Stomach (tissue), 19 donors: ENCODE measurements at places on chromosomes 5 and 9. TPM values are rescaled to one million over a fixed set of nuclear protein-coding genes. Genes with fewer than 3 reads are reported as not detected.

- no peak overlapping the region for H3K27ac ChIP-seq
- H3K36me3 ChIP-seq: no peaks in the 10 kb centered on the region
- H3K4me3 ChIP-seq: no peak overlapping the region
- H3K27me3 ChIP-seq: peaks cover 72% of the 10 kb centered on the region
These were observed 15.9 kb upstream of the CDC20B start for GRCh38 chr5:55188656-55189540.

DNA sequence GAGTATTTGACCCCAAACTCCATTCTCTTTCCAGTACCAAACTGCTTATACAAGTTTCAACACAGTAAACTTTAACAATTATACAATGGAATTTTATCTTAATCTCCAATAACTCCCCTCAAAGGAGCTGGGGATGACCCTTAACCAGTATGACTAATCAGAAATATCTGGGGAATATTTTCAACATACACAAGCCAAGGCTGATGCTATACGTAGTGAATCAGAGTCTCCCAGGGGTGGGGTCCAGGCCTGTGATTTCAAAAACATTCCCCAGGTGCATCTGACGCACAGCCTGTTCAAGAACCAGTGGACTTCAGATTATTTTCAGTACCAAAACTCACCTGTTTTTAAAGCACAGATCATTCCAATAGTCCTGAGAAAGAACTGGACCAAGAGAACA, 11.8 kb upstream of the SEMA5A start:
- no peak overlapping the region for H3K27ac ChIP-seq
- H3K36me3 ChIP-seq: no peaks in the 10 kb centered on the region
- peaks cover 7% of the 10 kb centered on the region for H3K4me1 ChIP-seq
- H3K4me3 ChIP-seq: no peak overlapping the region
- DNase-seq: no peak

- no peaks in the 10 kb centered on the region for H3K36me3 ChIP-seq
- no peak overlapping the region for H3K27ac ChIP-seq
These were observed 14.1 kb downstream of the CAPSL start for GRCh38 chr5:35924122-35924949.

DNA sequence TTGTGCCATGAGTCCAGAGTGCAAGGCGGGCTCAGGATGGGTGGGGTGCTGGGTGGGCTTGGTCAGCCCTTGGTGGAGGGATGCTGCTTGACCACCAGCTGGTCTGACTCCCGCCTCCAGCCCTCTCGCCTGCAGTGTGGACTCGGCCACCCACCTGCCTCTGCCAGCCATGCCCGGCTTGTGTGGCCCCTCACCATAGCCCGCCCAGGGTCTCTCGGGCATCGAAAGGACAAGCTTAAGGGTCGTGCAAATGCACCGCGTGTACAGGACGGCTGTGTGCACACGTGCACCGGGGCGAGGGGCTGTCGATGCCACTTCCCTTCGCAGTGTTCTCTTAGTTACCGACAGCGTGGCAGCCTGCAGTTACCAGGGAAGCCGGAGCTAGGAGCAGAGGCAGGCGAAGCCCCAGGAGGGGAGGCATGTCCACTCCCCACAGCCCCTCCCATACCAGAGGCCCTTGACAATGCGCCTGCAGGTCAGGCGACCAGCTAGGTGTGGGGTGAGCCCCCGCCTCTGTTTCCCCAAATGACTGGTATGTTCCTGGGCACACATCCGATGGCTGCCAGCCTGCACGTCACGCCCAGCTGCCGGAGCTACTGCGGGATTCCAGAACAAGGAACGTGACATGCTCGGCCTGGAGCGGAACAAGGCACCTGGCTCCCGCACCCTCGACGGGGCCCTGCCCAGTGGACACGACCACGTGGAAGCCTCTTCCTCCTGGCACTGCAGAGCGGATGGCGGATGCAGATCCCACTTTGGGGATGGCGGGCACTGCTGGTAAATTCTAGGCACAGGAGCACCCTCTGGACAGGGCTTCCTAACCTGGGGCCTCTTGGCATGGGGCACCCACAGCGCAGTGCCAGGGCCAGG, 7.8 kb downstream of the LCN9 start:
- no peak overlapping the region for H3K4me3 ChIP-seq
- H3K36me3 ChIP-seq: no peaks in the 10 kb centered on the region
- peaks cover 53% of the 10 kb centered on the region for H3K27me3 ChIP-seq

The CDKN2B gene
- 0.58 TPM for total RNA-seq

The SLC6A3 gene
- not detected for total RNA-seq

The OLFML2A gene
- 1.7 TPM for total RNA-seq
